ENCODE measurements at places on chromosomes 11 and 22.

DNA sequence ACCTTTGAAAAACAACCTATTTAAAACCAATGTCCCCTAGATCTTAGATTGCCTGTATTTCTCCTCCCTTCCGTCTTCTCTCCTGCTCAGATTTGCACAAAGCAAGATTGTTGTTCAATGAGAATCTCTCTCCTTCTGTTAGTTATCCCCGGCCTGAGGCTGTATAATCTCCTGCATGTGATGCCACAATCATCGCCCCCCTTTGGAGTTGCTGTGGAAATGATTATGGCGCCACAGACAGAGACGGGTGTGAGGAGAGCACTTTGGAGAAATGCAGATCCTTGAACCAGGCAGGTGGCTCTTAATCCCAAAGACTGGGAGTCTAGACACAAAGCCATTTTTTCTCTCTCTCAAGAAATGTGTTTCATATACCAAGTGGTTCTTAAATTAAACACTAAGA is 941.3 kb downstream of the OPCML start:
- DNase-seq: no peak

- no peak for DNase-seq
Measured at GRCh38 chr22:28247136-28247535, 328.1 kb upstream of the PITPNB start.

GRCh38 chr11:14190992-14191778 is 167.8 kb downstream of the RRAS2 start:
- no peak for DNase-seq

GRCh38 chr11:117547195-117547850 is 219.7 kb downstream of the CEP164 start:
- no peak for DNase-seq

- DNase-seq: no peak
Measured at GRCh38 chr11:2523821-2524391, 79.1 kb downstream of the KCNQ1 start.

DNA sequence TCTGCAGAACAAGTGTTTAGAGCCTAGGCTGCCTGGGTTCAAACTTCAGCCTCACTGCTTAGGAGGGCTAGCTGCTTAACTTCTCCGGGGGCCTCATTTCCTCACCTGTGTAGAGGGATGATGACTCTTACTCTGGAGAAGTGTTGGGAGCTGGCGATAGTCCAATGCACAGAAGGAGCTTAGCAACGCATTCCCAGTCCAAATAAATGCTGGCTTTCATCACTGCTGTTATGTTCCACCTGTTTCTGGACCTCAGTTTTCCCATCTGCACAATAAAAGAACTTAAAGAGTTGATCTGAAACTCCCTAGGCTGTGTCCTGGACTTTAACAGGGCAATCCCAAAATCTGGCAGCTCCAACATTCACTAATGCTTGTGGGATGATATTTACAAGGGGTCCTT is 337.8 kb downstream of the MIAT start:
- no peak for DNase-seq

DNA sequence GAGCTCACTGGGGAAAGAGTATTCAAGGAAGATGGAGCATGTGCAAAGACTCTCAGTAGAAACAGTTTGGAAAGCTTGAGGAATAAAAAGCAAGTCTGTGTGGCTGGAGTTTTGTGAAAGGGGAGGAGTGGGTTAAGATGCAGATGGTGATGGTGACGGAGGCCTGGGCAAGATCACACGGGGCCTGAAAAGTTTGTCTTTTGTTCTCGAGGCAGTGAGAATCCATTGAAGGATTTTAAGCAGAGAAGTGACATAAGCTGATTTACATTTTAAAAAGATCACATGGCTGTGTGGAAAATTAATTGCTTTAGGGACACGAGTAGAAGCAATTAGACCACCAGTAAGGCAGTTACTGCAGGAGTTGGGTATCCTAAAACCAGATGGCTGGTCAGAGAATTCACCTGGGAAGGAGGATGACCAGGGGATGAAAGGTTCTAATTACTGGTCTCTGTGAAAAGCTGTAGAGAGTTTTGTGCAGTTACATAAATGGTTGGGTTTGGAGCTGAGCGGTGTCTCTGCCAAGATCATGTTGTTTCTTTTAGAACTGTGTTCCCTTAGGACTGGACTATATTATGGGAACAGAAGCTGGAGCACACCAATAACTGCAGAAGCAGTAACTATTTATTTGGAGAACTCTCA is 7.1 kb downstream of the RRP8 start:
- DNase-seq: no peak

DNA sequence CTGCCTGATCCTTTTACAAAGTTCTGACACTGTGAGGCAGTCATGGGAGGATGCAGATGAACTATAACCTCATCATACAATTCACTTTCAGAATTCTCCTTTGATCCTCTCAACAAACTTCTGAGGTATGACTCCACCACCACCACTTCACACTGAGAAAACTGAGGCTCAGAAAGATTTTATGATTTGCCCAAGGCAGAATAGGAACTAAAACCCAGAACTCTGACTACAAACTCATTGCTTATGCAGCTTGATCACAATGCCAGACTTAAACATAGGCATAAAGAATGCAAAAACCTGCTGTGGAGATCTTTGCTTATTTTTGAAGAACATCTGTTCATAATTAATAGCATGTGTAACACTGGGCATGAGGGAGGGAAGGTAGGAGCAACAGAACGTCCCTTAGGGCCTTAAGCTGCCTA is 20.4 kb downstream of the FAM168A start:
- no peak for DNase-seq

- DNase-seq: no peak
Measured at GRCh38 chr11:130243816-130244215, 70.9 kb downstream of the ZBTB44 start.

DNA sequence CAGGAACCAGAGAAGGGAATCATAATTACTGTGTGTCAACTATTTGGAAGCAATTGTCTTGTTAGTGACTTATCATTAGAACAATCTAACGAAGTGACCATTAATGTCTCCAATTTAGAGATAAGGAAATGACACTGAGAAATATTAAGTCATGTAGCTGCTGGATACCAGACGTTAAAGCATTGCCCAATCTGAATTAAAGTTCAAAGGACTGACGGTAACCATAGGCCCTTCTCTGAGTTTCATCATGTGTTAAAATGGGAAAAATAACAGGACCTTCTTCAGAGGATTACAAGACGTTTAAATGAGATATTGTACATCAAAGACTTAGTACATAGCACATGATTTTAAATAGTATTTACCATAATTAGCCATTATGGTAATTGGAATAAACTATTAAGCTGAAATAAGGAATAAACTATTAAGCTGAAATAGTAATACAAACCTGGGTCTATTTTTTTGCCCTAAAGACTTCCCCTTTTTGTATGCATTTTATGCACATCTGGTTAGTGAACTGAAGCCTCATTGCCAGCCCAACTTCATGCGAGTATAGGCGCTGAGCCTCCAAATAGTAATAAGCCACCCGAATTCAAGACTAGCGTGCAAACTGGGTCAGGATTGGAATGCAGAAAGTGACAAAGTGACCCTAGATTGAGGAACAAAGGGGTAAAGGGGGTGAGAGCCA is 41.0 kb downstream of the GLYATL1 start:
- DNase-seq: peak; percentile 32

- peak; percentile 85 for DNase-seq
Measured at GRCh38 chr11:44036811-44037657, 10.7 kb upstream of the ACCSL start.

DNA sequence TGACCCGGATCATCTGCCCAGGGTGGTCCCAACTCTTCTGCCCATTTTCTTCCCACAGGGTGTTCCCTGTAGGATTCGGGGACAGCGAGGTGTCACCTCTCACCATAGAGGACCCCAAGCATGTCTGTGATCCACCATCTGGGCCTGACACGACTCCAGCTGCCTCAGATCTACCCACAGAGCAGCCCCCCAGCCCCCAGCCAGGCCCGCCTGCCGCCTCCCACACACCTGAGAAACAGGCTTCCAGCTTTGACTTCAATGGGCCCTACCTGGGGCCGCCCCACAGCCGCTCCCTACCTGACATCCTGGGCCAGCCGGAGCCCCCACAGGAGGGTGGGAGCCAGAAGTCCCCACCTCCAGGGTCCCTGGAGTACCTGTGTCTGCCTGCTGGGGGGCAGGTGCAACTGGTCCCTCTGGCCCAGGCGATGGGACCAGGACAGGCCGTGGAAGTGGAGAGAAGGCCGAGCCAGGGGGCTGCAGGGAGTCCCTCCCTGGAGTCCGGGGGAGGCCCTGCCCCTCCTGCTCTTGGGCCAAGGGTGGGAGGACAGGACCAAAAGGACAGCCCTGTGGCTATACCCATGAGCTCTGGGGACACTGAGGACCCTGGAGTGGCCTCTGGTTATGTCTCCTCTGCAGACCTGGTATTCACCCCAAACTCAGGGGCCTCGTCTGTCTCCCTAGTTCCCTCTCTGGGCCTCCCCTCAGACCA is 24.0 kb downstream of the CSF2RB start:
- no peak for DNase-seq

DNA sequence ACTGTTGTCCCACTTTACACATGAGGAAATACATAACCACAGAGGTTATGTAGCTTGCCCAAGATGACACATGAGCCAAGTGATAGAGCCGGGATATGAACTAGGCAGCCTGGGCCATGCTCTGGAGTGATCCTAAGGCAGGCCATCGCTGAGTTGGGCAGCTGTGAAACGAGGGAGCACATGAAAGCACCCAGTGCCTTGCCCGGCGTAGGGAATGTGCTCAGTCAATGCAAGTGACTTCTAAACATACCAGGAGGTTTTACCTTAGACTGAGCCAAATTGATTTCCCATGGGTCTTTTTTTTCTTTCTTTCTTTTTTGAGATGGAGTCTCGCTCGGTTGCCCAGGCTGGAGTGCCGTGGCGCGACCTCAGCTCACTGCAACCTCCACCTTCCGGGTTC is 10.5 kb downstream of the GRIK4 start:
- no peak for DNase-seq

- no peak for DNase-seq
Measured at GRCh38 chr11:131311776-131312514, 58.5 kb upstream of the NTM start.

GRCh38 chr11:44823006-44823405 is 96.2 kb downstream of the TSPAN18 start:
- DNase-seq: peak; percentile 49

- no peak for DNase-seq
Measured at GRCh38 chr11:118975771-118976709, 4.5 kb downstream of the FOXR1 start.

- DNase-seq: peak; percentile 20
Measured at GRCh38 chr22:48240148-48240934, 1477.9 kb downstream of the TBC1D22A start.

GRCh38 chr22:43337385-43337784 is 5.8 kb downstream of the SCUBE1 start:
- no peak for DNase-seq

GRCh38 chr11:126175393-126175792 is 36.1 kb downstream of the RPUSD4 start:
- DNase-seq: no peak

- no peak for DNase-seq
Measured at GRCh38 chr11:33273656-33274055, 16.5 kb downstream of the HIPK3 start.

DNA sequence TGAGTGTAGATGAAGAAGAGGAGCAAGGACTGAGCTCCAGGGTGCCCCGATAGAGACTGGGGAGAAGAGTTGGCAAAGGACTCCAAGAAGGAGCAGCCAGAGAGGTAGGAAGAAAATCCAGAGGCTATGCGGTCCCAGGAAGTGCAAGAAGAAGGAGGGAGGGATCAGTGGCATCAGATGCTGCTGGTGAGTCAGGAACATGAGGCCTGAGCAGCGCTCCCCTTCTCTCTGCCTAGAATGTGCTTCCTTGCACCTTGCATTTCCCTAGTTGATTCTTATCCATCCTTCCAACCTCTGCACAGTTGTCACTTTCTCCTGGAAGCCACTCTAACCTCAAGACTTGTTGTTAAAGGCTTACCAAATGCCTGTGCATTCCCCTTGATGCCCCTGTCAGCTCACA is 21.3 kb downstream of the KCNC1 start:
- no peak for DNase-seq

- no peak for DNase-seq
Measured at GRCh38 chr11:73582653-73583052, 15.3 kb downstream of the FAM168A start.

- peak; percentile 26 for DNase-seq
Measured at GRCh38 chr11:132402071-132402684, 1031.8 kb downstream of the NTM start.

- peak; percentile 84 for DNase-seq
Measured at GRCh38 chr11:66115638-66116301, 45.7 kb downstream of the PACS1 start.

DNA sequence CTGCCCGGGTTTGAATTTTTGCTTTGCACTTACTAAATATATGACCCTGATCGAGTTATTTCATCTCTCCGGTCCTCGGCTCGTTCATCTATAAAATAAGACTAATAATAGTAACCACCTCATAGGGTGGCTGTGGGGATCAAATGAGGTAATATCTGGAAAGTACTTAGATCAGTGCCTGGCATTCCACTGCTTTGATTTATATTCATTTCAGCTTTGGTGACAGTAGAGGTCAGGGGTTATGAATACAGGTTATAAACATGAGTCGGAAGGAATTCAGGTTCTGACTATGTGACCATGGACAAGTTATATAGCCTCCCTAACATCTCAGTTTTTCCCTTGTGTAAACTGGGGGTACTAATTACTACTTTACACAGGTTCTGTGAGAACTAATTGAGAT is 2.9 kb upstream of the TEAD1 start:
- DNase-seq: no peak

GRCh38 chr11:2940147-2940920 is 11.1 kb upstream of the PHLDA2 start:
- DNase-seq: peak; percentile 89

DNA sequence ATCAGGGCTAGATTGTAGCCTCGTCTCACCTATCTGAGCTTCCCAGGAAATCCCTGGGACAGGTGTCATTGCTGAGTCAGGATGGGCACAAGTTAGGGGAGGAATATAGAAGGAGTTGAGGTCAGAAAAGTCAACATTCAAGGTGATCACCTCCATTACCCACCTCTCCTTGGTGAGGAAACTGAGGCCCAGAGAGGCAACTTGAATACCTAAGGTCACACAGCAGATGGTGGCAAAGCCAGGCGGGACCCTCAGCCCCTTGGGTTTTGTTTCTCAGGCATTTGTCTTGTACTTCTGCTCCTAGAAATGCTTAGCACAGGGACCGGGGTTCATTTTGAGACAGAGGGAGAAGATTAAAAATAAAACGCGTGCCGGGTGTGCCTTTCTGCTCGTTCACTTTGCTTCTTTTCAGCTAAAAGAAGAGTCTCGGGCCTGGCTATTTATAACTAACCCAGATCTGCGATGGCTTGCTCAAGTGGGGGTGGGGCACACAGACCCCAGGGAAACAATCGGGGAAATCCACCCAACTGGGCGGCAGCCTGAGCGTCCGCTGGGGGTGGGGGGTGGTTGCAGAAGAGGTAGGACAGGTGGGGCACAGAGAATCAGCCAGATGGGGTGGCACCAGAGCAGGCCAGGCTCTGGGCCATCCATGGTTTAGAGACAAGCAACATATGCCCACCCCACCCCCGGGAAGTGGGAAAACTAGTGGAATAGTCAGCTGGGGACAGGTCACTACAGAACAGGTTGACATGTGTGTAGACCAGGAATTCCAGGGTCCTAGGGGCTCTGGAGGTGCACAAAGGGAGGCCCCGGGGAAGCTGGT is 3.9 kb upstream of the GNAZ start:
- no peak for DNase-seq

- no peak for DNase-seq
Measured at GRCh38 chr11:132973686-132974085, 558.6 kb downstream of the OPCML start.

Data from hematopoietic multipotent progenitor cell treated with erythropoietin and hydrocortisone succinate and interleukin-3 and kit ligand, for 4 days (in vitro differentiated cells).